Activated naive CD4-positive, alpha-beta T cell treated with anti-CD3 and anti-CD28 coated beads, Interleukin-2, amount 50 U/mL, for 16 hours (primary cell): ENCODE measurements at places on chromosomes 4 and X.
A peak's percentile ranks its signal among the peaks of the same experiment; 100 is the strongest.

GRCh38 chr4:108191269-108191914 is 22.7 kb upstream of the LEF1 start:
- DNase-seq, result no peak

GRCh38 chr4:73019462-73020047 is 50.0 kb downstream of the COX18 start:
- DNase-seq, result no peak

- no peak for DNase-seq
Measured at GRCh38 chr4:57093845-57094831, 16.0 kb downstream of the IGFBP7 start.

- DNase-seq, result no peak
Measured at GRCh38 chr4:42638321-42638720, 18.6 kb downstream of the ATP8A1 start.

GRCh38 chr4:84697159-84697558 is 114.2 kb downstream of the CDS1 start:
- no peak for DNase-seq

DNA sequence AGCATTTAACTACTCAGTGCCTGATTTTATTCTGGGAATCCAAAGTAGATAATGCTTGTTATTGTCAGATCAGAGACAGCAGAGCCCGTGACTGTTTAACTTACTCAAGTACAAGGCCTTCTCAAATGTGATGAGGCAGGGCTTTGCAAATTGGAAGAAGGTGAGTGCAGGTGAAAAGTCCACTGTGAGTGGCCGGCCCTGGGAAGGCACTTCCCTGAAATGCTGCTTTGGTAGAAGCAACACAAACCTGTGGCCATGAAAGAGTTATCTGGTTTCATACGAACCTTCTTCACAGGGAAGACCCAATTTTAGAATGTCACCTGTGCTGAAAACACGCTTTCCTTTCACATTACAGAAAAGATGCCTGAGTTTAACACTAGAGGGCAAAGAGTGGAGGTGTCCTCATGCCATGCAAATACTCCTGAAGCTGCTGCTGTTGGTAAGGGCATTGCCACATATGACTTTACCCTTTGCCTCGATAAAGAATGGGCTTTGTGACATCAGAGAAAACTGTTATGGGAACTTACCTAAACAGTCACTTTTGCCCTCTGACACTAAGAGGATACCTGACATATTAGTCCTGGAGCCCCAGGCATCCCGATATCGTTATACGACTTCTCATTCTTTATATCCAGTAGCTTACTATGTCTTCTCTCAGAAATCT is 8.0 kb downstream of the PPARGC1A start:
- DNase-seq, result no peak

DNA sequence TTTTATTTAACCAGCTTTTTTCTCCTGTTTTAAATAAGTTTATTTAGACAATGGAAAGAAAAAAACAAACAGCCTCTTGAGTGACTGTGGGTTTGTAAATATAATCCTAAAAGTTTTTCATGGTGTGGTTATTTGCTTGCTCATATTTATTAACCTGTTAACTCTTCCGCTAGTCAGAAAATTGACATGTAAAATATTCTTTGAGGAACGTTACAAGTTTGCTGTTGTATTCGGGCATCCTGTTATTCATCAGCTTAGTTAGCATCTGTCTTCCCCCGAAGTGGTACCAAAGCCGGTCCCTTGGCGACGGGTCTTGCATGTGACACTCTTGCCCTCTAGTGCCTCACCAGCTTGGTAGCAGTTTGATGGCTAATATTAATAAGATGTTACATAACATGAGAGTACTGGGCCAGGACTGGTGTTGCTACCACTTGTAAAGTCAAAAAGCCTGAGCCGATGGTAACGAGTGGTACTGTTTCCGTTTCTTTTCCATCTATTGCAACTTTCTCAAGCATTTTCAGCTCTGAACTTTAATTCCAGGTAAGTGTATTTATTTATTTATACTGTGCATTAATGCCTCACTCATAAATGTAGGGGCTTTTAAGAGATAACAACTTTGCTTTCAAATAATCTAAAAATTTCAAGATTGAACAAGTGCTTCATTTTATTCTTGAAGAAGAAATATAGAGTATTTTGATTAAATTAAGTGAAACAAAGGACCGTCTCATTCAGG is at the start of gene NDST3:
Gene NDST3, plus strand, starts transcription at position 434 of the 733 bp plus-strand sequence. CDS start 19,425 bp downstream, outside the sequence.
- no peak for DNase-seq

DNA sequence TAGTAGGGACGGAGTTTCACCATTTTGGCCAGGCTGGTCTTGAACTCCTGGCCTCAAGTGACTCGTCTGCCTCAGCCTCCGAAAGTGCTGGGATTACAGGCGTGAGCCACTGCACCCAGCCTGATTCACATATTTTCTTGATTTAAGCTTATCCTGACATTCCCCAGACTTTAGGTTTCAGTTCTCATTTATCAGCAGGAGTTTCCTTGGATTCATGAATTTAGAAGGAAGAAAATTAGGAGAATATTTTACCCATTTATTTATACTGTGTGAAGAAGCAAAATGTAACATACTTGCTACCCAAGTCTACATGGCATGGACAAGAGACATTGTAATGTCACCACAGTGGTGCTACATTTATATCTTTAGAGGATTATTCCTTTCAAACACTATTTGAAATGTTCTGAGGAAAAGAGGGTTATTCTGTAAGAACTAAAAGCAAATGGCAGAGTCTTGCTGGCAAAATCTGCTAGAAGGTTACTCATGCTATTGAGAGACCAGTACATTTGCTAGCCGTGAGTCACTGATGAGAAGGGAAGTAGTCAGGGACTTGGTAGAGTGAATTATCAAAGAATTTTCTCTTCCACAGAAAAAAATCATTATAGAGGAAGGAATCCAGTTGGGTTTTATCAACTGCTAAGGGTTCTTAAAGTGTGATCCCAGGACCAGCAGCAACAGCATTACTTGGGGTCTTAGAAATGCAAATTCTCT is 26.1 kb upstream of the CFAP299 start:
- DNase-seq, result no peak

- DNase-seq, result no peak
Measured at GRCh38 chr4:120843849-120844527, 78.5 kb downstream of the PRDM5 start.

DNA sequence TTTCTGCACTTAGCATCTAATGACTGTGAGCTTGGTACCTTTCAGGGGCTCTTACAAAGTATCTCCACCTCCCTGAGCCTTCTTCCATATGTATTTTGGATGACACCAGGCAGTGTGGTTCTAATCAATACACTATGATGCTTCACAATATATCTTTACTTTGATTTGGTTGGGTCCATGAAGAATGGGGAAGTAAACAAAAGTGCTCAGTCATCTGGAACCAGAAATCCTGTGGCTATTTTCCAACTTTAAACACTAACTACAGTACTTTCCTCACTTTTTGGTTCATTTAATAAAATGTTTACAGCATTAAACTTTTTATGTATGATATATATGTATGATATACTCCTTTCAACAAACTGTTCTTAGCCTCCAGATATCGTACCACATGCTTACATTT is 216.4 kb upstream of the AFF2 start:
- no peak for DNase-seq

- peak; percentile 6 for DNase-seq
Measured at GRCh38 chr4:64384237-64385203, 24.7 kb downstream of the TECRL start.

DNA sequence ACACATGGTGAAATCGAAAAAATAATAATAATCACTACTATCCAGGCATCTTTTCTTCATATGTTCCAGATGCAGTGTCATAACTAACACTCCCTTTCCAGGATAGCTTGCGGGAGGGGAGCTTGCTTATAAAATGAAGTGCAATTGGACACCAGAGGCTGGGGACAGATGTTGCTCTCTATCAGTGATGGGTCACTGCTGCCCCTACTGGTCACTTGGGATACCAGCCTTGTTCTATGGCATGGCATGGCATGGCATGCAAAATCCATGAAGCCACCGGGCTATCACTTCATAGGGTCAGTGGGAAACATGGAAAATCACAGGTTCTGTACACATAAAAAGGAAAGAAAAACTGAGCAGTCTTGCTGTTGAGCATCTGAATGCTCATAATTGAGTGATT is 168.1 kb downstream of the GLRA2 start:
- DNase-seq, result peak; percentile 18

DNA sequence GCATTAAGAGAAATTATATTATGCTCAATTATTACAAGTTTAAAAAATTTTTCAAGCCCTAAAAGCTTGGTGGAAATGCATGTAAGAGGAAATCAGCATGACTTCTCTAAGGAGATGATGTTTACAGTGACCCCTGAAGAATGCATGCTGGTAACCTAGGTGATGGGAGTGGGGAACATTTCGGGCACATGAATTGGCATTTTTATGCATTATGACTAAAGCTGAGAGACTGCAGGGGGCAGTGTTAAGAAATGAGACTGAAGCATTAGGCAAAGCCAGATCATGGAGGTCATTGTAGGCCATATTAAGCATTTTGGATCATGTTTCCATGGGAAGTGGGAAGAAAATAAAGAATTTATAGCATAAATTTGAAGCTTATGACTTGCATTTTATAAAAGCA is 421.3 kb downstream of the FAT4 start:
- no peak for DNase-seq

DNA sequence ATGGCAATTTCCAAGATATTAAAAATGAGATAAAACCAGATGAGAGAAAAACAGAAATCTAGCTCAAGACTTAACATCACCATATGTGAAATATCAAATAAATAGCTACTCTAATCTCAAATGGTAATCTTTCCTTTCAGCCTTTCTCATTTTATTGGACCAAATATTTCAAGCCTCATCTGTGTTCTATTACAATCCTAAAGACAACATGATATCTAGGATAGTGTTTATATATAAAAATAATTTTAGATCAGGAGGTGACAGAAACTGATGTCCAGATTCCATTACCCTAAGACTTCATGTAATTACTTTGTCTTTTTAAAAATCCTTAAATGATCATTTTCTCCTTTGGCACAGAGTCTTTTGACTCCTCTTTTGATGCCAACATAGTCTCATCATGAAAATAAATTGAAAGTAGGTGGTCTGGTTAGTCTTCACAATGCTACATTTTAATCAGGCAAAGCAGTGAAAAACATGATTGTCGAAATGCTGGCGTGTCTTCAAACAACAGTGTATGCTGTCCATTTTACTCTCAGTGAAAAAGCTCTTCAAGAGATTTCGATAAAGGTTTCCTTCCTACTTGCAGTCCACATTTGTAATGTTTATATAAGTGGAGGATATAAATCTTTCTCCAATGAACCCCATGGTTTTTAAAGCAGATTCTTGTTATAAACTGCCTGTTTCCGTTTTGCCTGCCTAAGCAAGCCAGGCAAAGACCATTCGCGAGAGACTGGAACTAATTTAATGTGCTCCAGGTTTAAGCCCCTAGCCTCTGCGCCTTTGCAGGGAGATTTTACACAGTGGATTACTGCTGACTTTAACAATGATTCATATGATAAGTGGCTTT is 169.8 kb downstream of the SCFD2 start:
- DNase-seq, result no peak
